ENCODE measurements at places on chromosomes 5 and 9.

- no peak for DNase-seq
Observed at GRCh38 chr5:29882036-29882435, 1311.5 kb upstream of the CDH6 start.

DNA sequence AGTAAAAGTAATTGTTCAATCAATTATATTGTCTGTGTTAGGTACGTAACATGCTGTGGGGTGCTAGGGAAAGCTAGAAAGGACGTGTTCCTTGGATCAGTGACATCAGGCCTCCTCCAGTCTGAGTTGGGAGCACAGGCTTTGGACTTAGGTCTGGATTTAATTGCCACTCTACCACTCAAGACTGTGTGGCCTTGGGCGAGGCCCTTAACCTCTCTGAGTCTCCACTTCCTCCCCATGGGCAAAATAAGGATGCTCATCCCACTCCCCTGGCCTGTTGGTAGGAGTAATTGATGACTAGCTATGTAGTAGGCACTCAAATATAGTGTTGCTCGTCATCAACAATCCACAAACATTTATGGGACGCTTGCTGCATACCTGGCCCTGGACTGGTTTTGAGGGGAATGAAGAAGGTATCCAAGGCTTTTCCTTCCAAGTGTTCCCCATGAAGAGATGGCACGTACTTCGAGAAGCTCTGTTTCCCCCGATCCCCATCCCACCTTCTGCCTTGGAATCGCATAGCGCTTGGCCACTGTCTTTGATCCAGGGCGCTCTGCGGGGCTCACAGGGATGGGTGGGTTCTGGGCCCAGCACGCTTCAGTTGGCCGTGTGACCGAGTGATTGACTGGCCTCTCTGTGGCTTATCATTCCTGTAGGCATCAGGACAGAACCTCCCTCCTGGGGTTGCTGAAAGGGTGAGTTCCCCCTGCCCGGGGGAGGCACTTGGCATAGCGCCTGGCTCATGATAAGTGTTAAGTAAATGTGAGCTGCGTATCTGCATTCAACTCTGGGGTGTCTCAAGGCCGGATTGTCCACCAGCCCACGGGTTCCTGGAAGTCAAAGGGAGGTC lies 8.1 kb downstream of the FGF18 start:
- no peak for DNase-seq

DNA sequence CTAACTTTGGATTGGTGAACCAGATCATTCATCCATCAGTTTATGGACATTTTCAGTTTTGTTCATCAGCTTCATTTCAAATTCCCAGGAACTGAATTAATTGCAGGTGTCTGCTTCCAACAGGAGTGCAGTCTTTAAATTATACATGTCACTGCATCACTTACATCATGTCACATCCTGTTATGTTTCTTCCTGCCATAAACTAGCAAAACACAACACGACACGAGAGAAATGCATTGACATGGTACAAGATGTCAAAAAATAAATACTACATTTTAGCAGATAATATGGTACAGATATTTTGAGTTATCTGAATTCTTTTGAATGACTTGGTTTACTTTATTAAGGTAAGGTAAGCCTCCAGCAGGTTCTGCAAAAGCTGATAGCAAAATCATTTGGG lies 415.5 kb downstream of the NR2F1-AS1 start:
- no peak for DNase-seq

- DNase-seq: no peak
Observed at GRCh38 chr5:149143470-149143869, 2.2 kb downstream of the ABLIM3 start.

All from NCI-H1436 treated with DMSO at 0.1 percent for 48 hours (cell line).